Memory B cell (primary cell): ENCODE measurements at places on chromosomes 2 and 18.
A peak's percentile ranks its signal among the peaks of the same experiment; 100 is the strongest.

- DNase-seq, result no peak
Observed at GRCh38 chr2:230155359-230155758, 64.4 kb downstream of the SP110 start.

DNA sequence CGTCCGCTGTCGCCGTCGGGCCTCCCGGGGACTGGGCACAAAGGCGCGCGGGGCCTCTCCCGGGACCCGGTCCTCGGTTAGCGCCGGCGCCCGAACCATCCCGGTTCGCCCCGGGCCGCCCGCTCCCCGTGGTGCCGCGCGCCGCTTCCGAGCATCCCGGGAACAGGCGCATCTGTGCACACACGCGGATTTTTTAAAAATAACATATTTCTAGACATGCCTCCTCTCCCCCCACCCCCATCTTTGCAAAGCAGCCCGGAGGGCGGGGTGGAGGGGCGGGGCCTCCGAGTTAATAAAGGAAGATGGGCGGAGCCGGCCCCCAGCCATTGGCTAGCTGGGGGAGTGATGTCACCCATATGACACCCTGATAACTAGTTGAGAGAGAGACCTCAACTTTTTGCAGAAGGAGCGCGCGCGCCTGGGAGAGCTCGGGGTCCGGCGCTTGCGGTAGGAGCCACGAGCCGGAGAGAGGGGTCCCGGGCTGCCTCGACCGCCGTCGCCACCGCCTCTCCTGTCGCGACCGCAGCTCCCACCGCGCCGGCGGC is at the start of gene SOX11:
SOX11 (plus strand) TSS at position 400 of the 545 bp plus-strand sequence. CDS start 338 bp downstream, outside the sequence.
- DNase-seq, result no peak

GRCh38 chr2:127872354-127872753 is 13.4 kb downstream of the AMMECR1L start:
- no peak for DNase-seq

GRCh38 chr2:52594026-52594425 is 1173.6 kb upstream of the CHAC2 start:
- DNase-seq, result no peak

GRCh38 chr18:64720781-64721464 is 572.0 kb upstream of the LINC00305 start:
- DNase-seq, result no peak

- DNase-seq, result no peak
Observed at GRCh38 chr18:543447-544078, 36.6 kb upstream of the CETN1 start.

DNA sequence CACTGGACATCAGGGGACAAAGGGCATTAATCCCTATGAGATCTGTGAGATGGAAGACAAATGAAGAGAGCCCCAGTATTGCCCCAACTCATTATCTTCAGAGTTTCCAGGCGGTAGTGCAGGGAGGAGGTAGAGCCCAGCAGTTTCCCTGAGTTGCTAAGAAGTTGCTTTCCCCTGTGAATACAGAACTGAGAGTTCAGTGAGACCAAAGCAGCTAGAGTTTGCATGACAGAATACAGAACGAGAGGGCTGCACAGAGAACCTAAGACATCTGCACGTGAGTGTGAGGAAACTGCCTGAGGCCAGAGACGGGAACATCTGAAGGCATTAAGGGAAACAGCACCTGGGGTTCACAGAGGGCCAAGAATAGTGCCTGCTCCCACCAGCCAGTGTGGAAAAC is 18.1 kb upstream of the PGAP1 start:
- no peak for DNase-seq

- no peak for DNase-seq
Observed at GRCh38 chr2:102283996-102284395, 27.4 kb upstream of the IL1RL1 start.

DNA sequence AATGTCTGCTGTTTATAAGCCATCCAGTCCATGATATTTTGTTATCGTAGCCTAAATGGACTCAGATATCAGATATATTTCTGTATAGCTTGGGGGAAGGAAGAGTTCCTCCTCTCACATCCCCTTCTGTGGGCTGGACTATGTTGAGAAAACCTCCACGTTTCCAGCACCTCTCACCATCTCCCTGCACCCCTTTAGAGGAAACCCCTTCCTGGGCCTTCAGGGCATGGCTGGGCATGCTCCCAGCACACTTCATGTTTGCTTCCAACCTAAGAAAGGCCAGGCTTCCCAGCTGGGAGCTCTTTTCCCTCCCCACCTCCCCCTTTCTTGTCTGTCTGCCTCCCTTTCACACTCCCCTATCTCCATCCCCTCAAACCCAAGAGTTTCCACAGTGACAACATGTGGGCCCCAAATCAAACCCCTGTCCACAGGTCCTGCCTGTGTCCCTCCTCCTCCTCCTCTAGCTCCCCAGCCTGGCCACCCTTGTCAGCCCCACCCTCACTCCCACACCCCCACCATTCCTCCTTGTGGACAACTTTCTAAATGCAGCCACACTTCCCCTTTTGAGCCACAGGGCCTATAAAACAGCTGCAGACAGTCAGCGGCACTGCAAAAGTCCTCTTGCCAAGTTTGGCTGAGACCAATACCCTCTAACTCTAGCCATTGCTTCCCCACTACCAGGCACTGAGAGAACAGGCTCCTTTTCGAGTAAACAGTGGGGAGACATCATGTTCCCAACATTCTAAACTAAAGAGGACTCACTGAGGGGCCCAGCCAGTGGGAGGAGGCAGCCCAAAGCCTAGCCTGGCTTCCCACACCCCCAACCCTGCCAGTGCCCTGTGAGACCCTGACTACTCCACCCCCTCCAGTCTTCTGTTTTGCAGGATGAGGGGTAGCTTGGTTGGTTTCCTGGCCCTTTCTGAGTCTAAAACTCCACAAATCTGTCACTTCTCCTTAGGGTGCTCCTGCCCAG is 120.5 kb downstream of the ZFP36L2 start:
- DNase-seq, result peak; percentile 52

DNA sequence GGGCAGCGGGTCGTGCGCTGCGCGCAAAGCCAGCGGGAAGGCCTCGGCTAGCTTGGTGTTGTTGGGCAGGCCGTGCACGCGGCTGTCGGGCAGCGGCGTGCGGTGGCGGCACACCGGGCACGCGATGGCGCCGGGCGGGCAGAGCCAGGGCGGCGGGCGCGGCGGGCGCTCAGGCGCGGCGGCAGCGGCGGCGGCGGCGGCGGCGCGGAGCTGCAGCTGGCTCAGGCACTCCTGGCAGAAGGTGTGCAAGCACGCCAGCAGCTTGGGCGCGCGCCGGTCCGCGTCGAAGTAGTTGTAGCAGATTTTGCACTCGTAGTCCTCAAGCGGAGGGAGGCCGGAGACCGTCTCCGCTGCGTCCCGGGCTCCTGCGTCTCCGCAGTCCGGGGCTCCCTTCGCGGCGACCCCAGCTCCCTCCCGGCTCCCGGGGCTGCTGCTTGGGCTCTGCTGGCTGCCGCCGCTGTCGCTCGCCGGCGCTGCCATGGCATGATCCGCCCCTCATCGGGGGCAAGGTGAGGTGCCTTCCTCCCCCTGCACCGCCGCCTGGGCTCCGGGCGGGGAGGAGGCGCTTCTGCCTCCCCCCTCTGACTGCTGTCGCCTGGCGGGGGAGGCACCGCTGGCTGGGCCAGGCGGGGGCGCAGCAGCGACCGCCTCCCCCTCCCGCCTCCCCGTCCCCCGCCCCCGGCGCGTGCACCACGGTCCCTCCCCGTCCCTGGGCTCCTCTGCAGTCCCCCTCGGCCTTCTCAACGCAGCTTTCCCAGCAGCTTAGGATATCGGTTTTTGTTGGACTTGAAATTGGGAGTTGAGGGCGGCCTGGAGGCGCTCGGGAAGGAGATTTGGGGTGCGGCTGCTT is 21.0 kb upstream of the PAX3 start:
- DNase-seq, result peak; percentile 46

- no peak for DNase-seq
Observed at GRCh38 chr2:109645412-109646184, 31.4 kb downstream of the SOWAHC start.

- DNase-seq, result no peak
Observed at GRCh38 chr2:71801969-71802368, 345.7 kb downstream of the CYP26B1 start.

DNA sequence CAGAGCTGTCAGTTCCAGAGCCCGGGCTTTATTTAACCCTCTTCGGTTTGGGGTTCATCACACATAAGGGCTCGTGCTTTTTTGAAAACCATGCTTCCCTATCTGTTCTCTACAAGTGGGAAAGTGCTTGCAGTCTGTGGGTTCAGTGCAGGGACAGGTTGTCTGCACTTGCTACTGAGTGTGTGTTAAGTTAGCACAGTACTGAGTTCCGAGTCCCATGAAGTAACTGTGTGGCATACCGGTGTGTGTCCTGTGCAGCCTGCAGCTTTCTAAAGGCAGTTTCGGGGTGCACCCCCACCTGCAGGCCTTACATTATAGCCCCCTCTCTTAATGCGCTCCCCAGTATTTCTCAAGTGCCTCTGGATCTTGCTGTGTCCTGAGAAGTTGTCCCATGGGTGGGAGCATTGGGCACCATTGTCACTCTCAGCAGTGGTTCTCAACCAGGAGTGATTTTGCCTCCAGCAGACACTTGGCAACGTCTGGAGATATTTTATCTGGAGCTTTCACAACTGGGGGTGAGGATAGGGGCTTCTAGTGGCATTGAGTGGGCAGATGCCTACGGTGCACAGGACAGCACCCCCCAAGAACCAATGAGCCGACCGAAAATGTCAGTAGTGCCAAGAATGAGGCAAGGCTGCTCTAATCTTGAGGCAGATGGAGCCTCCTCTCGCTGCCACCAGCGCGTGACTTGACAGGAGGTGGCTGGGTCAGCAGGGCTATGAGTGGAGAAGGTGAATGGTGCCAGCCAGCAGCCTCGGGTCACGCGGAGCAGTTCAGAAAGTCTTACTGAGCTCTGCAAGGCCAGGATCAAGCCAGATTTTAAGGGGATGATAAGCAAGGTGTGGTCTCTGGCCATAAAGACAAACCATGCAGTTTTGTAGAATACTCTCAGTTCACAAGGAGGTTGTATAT is 152.2 kb downstream of the SMAD7 start:
- no peak for DNase-seq

GRCh38 chr2:169066897-169067296 is 2.5 kb upstream of the DHRS9 start:
- DNase-seq, result no peak

DNA sequence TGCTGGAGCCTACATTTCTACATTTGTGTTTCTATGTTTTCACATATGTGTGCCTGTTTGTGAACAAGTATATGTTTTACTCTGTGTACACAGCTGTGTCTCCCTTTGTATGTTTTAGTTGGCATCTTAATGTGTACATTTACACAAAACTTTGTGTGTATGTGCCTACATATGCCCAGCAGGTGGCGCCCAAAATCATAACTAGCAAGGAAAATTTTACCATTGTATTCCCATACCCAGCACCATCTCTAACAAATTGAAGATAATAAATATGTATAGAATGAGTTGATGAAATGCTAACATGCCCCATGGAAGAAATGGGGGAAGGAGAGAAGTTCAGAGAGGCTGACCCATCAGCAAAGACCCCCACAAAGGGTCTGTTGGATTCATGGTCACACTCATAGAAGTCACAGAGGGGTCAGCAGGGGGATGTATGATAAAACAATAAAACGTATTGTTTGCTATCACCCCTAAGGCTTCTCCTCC is 48.1 kb downstream of the PKDCC start:
- DNase-seq, result peak; percentile 61

GRCh38 chr2:30436859-30437435 is 10.1 kb upstream of the LCLAT1 start:
- DNase-seq, result no peak

- DNase-seq, result no peak
Observed at GRCh38 chr2:182446087-182446486, 19.3 kb upstream of the PDE1A start.

- no peak for DNase-seq
Observed at GRCh38 chr2:170176212-170176611, 1.7 kb upstream of the MYO3B start.

- no peak for DNase-seq
Observed at GRCh38 chr2:203656522-203657287, 49.7 kb upstream of the CD28 start.

- DNase-seq, result no peak
Observed at GRCh38 chr2:190340369-190340768, 3.0 kb upstream of the INPP1 start.

DNA sequence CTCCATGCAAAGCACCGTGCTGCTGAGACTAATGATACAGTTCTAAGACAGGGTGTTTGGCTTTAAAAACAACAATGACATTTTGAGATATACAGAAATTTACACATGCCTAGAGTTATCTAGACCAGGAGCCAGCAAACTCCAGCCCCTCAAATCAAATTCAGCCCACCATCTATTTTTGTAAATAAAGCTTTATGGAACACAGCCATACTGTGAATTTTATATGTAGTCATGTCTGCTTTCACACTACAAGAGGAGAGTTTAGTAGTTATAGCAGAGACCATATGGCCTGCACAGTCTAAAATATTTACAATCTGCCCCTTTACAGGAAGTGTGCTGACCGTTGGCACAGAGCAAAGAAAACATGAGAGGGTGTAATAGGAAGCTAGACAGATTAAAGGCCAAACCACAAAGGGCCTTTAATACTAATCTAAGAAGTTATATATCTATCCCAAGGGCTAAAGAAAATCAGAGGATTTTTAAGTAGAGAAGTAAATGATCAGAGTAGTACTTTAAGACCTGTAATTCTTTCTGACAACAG is 39.4 kb downstream of the NBAS start:
- no peak for DNase-seq

GRCh38 chr2:113850687-113851086 is 39.2 kb upstream of the ACTR3 start:
- DNase-seq, result no peak

- no peak for DNase-seq
Observed at GRCh38 chr18:73340135-73340977, 472.6 kb upstream of the NETO1 start.

GRCh38 chr2:213161759-213162515 is 10.5 kb upstream of the IKZF2 start:
- no peak for DNase-seq

- no peak for DNase-seq
Observed at GRCh38 chr2:177161741-177162460, 50.7 kb upstream of the HNRNPA3 start.

GRCh38 chr2:232138441-232138840 is 176.9 kb downstream of the DIS3L2 start:
- DNase-seq, result no peak

DNA sequence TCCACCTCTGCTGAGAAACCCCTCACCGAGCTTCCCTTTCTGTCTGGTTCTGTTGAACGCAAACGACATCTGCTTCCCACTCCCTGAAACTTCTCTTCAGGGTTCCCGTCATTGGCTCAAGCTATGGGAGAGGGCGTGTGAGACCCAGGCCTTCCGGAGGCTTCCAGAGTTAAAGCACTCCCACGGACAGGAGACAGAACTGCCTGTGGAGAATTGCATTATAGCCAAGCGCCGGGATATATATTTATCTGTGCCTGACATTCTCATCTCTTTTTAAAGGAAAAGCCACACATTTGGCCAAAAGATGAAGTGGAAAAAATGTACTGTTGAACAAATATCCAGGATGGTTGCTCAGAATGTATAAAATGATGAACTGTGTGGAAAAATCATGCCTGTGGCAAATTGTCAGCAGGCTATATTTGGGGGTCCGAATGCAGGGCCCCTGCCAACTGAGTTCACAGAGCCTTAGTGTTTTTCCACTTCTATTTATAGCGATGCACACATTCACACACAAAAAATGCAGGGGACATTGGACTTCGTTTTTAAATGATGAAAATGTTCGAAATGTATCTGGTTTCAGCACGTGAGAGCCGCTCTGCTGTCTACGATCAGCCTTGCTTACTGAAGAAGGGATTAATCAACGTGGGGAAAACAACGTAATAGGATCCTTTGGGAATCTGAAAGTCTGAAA is 59.5 kb downstream of the E2F6 start:
- DNase-seq, result no peak
